ENCODE measurements at places on chromosomes 16 and 17.

DNA sequence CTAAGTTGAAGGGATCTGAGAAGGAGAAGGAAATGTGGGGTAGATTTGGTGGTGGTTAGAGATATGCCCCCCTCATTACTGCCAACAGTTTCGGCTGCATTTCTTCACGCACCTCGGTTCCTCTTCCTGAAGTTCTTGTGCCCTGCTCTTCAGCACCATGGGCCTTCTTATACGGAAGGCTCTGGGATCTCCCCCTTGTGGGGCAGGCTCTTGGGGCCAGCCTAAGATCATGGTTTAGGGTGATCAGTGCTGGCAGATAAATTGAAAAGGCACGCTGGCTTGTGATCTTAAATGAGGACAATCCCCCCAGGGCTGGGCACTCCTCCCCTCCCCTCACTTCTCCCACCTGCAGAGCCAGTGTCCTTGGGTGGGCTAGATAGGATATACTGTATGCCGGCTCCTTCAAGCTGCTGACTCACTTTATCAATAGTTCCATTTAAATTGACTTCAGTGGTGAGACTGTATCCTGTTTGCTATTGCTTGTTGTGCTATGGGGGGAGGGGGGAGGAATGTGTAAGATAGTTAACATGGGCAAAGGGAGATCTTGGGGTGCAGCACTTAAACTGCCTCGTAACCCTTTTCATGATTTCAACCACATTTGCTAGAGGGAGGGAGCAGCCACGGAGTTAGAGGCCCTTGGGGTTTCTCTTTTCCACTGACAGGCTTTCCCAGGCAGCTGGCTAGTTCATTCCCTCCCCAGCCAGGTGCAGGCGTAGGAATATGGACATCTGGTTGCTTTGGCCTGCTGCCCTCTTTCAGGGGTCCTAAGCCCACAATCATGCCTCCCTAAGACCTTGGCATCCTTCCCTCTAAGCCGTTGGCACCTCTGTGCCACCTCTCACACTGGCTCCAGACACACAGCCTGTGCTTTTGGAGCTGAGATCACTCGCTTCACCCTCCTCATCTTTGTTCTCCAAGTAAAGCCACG is 28.3 kb downstream of the STH start:
- no peak for DNase-seq

- no peak for DNase-seq
Observed at GRCh38 chr16:56289416-56289815, 98.1 kb downstream of the GNAO1 start.

DNA sequence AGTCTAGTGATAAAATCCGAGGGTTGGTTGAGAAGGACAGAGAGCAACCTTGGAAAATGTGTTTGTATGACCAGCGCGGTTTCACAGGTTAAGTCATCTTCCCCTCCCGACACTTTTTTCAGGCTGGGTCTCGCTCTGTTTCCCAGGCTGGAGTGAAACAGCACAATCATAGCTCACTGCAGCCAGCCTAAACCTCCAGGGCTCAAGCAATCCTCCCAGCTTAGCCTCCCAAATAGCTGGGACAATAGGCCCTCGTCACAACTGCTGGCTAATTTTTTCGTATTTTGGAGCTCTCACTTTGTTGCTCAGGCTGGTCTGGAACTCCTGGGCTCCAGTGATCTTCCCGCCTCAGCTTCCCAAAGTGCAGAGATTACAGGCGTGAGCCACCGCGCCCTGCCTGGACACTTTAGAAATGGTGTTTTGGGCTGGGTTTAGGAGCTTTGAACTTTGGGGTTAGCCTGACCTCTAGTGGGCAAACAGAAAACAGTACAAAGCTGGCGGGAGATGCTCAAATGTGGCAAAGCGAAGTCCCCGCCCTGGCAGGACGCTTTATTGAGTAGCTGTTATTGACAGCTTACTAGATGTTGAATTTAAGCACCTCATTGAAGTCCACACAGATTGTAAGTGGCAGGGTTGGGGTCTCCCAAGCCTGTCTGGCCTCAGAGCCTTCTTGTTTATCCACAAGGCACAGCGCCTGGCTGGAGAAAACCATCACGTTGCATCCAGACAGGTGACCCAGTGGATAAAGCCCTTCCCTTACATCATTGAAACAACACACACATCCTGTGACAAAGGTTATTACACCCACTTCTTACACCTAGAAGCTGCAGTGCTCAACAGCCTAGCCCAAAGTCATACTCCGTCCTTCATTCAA is 34.7 kb upstream of the RBBP6 start:
- peak; percentile 85 for DNase-seq

- DNase-seq = no peak
Observed at GRCh38 chr17:73010414-73010813, 82.1 kb downstream of the SLC39A11 start.

GRCh38 chr16:15607700-15608396 is 35.1 kb downstream of the MARF1 start:
- no peak for DNase-seq

DNA sequence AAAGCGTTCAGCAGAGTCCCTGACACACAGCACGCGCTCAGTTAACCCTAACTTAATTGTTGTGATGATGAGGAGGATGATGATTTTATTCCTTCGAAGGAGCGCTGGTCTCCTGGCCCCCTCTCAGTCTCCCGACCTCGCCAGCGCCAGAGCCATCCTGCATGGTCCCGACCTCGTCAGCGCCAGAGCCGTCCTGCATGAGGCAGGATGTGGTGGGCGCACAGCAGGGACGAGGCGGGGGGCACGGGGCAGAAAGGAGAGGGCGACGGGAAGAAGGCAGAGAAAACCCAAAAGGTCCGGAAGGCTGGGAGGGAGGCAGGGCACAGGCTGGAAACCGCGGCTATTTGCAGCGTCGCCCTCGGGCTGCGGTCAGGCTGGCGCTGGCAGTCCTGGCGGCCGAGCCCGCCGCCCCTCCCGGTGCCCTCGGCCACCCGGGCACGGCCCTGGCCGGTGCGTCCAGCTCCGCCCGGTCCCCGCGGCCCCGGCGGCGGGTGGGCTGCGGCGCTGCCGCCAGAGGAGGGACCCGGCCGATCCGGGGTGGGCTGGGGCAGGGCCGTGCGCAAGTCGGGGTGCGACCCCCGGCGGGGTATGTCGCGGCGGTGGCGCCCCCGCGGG is 3.0 kb upstream of the TAC4 start:
- peak; percentile 34 for DNase-seq

- DNase-seq = peak; percentile 83
Observed at GRCh38 chr16:79089735-79090284, 510.7 kb downstream of the MAF start.

DNA sequence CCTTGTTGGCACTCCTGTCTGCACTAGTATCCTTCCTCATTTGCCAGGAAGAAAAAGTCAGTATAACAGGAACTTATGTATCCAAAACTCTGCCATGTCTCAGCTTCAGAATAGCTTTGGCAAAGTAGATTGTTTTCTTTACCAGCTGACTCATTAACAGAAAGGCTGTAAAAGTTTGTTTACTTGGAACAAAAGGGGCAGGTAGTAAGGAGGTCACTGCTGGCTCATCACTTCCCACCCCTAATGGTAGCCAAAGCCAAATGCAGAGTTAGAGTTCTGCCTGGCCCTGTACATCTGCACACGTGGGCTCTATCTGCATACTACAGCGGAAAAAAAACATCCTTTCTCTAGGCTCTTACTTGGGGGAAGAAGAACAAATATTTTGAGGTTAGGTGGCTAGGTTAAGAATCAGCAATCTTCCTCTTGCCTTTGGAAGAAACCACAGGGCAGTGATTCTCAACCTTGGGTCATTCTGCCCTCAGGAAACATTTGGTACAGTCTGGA is 90.9 kb upstream of the BCAR1 start:
- no peak for DNase-seq

GRCh38 chr17:70144260-70144846 is 25.0 kb upstream of the KCNJ2 start:
- DNase-seq = peak; percentile 56

- DNase-seq = no peak
Observed at GRCh38 chr16:81719993-81720392, 59.1 kb upstream of the PLCG2 start.

- no peak for DNase-seq
Observed at GRCh38 chr17:15384142-15384787, 42.9 kb upstream of the TEKT3 start.

DNA sequence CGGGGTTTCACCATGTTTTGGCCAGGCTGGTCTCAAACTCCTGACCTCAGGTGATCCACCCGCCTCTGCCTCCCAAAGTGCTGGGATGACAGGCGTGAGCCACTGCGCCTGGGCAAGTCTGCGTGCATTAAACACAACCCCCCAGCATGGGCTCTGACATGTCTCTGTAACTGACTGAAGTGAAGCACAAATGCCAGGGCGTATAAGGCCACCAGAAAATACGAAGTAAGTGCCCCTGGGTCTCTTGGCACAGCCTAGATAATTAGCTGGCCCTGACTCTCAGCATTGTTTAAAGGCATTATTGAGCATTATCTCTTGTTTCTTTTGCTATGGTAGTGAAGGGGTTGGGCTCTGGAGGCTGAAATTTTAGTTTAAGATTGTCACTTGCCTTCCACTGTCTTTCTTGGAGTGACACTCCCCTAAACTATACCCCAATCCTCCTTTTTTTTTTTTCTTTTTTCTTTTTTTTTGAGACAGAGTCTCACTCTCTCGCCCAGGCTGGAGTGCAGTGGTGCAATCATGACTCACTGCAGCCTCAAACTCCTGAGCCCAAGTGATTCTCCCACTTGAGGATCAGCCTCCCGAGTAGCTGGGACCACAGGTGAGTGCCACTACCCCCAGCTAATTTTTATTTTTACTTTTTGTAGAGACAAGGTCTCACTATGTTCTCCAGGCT is 8.2 kb upstream of the SEC14L1 start:
- no peak for DNase-seq

GRCh38 chr17:45895304-45895968 is 1.1 kb downstream of the MAPT start:
- peak; percentile 11 for DNase-seq

DNA sequence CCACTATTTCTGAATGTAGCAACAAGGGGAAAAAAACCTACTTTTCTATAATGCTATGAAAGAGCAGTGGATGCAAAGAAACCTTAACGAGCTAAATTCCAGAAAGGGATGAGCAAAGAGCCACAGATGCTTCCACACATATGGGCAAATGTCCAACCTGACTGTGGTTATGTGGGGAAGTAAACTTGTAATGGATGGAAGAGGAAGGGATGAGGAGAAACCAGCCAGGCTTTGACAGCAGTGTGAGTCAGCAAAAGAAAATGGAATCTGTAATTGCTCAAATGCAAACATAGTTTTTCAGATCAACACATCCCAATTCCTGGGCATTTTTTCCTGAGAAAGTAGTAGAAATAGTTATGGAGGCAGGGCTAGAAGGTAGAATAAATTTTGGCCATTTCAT is 204.8 kb upstream of the CPHXL start:
- DNase-seq = no peak

GRCh38 chr17:66655861-66656260 is 179.1 kb upstream of the CACNG5 start:
- DNase-seq = no peak

- DNase-seq = no peak
Observed at GRCh38 chr16:7910116-7910515, 577.5 kb downstream of the RBFOX1 start.

- no peak for DNase-seq
Observed at GRCh38 chr16:68985855-68986254, 119.6 kb upstream of the HAS3 start.

DNA sequence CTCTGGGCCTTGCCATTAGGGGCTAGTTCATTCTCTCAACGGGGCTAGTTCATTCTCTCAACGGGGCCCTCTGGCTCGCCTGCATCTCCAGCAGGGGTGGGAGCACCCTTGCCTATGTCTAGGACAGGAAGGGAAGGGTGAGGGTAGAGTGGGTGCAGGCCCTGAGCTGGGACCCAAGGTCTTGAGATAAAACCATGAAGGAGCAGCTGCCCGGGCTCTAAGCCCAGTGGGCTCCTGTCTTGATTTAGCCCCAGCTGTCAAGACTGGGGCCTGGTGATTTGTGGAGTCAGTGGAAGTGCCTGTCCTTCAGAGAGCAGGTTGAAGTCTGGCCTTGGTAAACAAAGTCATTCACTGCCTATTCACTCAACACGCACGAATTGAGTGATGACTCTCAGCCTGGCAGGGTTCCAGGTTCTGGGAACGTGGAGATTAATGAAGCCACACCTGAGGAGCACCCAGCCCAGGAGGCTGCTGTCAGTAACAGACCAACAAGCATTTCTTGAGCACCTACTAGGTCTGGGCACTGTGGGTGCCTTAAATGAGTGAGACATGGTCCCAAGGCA is 35.4 kb downstream of the WNT3 start:
- DNase-seq = no peak

DNA sequence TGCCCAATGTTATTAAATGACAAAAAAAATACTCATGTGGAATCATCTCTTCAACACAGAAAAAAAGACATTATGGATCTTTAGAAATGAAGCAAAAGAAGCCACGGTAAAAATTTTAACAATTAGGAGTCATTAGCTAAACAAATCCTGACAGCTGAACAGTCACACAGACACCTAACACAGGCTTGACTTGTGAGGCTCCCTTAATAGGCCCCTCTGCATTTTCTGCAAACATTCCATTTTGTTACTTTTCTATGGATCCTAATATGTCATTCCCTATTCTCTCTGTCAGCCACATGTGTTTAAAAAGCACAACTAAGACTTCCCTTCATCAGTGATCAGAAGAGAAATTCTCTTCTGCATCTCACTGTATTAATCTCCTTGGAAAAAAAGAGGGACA is 1331.5 kb downstream of the CDH8 start:
- no peak for DNase-seq

- no peak for DNase-seq
Observed at GRCh38 chr17:18267927-18268711, 7.7 kb downstream of the MIEF2 start.

DNA sequence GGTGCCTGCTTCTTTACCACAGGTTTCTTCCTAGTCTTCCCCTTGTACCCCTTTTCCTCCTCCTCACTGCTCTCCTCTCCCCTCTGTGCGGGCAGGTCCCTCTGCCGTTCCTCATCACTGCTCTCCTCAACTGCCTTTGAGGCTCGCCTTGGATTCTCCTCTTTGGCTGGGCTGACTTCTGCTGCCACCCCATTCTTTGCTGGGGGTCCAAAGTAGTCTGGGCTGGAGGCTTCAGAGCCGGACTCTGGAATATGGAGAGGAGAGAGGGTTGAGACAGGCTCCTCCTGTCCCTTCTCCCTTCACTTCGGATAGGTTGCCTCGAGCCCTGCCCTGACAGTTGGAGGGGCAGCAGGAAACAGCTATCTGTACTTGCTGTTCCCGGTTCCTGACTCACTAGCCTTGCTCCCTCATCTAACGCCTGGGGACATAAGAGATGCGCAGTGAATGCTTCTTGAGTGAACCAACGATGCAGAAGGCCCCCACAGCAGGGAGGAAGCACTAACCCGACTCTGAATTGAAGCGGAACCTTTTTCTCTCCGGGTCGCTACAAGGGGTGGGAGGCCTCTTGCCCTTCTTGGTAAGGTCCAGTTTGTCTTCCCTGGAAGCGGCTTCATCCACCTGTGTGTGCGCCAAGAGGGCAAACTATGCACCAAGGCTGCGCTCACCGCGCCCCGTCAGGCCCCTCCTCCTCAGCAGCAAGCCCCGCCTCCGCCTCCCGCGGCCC is 655 bp downstream of the HIRIP3 start:
- DNase-seq = peak; percentile 72
